ENCODE measurements at places on chromosomes 1 and 21.

DNA sequence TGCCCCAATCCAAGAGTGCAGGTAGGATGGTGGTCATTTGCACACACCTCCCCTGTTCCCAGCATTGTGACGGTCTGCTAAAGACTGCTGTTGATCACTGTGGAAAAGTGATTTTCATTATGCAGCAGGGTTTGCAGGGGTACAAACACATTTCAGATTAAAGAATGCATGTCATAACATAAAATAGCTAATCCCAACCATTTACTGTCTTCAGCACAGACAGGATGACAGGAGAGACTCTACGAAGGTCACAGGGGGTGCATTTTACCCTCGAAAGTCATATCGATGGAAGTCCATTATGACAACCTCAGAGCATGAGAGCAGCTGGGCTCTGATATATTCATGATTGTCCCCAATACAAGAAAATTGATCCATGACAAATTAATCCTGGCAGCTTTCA lies 302.6 kb downstream of the AJAP1 start:
- DNase-seq = no peak

DNA sequence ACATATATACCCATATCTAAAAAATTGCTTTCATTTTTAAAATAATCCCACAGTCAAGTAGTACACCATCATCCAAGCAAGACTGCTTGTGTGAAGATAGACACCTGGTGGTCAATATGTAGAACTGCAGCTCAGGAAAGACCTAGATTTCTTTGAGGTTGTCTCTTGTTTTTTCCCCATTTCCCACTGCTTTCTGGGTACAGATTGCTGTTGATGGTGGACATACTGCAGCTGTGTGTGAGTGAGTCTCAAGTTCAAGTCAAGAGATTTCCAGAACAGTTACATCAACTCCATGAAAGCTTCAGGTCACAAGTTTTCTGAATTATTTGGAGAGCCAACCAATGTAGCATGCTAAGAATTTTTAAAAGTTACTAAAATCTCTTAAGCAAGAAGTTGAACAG lies 306.4 kb downstream of the DUSP10 start:
- DNase-seq = no peak

- no peak for DNase-seq
These were observed 12.3 kb upstream of the GSTM4 start for GRCh38 chr1:109643385-109644230.

GRCh38 chr1:230167419-230167852 lies 100.4 kb downstream of the GALNT2 start:
- DNase-seq = peak; percentile 90

DNA sequence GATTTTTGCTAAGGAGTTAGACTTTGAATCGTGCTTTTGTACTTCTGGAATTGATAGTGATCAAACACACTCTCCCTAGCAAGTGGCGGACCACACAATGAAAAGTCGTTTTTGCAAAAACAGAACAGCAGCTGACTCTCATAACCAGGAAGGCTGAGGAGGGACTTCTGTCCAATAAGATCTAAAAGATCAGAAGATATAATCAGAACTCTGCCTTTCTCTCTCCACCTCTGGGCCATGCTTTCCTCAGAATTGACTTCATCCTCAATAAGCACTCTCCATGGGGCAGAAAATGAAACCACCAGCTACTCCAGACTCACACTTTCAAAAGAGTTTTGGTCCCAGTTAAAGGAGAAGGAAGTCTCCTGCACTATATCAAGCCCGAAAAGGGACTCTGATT lies 55.3 kb upstream of the SAMD13 start:
- no peak for DNase-seq

DNA sequence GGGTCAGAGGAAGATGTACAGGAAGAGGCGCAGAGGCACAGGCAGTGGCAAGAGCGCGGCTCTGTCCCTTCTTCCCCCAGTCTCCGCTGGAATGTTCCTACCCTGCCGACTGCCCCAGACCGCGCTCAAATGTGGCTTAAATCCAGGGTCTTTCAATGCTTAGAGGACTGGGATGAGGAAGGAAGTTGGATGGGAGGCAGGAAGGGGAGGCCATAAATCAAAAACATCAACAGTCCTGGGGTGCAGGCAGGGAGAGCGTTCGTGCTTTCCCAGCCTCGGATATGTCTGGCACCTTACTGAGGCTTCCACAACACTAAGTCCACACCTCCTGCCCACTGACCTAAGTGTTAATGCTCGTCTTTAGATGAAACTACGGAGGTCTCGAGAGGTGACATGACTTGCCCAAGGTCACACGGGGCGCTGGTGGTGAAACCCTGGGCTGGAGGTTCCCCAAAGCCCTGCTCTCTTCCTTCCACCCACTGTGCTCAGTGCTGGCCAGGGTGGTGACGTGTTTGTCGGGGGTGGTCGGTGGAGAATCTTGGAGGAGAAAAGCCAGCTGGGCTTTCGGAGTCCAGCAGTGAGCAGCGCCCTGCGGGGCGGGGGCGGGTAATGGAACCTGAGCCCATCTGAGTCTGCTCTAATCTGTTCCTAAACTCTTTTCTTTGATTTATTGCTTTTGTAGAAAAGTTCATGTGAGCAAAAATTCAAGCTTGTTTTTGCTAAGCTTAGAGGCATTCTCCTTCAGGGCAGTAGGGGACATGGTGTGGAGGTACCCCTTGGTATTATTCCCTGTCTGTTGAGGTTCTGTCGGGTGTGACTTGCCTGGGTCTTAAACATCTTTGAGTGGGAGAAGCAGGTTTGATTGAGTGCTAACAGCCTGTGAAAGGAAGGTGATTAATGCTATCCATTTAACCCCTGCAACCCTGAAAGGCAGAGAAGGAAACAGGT lies 708 bp downstream of the CDA start:
- DNase-seq = no peak

DNA sequence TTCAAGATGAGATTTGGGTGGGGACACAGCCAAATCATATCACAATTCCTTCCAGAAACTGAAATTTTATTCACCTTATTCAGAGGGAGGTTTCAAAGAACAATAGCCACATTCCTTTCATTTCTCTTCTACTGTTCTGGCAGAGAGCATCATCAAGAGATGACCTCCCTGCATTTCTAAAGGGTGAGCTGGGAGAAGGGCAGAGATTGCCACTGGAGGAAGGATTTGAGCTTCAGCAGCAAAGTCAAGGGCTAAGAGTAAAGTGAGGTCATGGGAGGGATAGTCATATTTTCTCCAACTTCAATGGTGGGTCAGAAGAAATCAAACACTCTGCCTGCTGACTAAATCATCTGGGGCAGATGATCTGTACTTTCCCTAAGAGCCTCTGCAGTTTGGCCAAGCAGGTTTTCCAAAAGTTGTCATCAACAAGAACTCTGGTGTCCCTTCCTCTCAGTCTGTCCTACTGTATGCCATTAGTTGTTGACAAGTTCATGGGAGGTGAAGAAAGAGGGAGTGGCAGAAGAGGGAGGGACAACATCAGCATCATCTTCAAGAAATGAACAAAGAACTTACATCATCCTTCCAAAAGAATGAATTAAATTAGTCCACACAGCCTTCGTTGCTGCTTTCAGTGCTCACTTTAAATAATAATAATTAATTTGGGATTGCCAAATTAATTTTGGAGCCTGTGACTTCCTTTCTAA lies 298.3 kb downstream of the ASTN1 start:
- no peak for DNase-seq

DNA sequence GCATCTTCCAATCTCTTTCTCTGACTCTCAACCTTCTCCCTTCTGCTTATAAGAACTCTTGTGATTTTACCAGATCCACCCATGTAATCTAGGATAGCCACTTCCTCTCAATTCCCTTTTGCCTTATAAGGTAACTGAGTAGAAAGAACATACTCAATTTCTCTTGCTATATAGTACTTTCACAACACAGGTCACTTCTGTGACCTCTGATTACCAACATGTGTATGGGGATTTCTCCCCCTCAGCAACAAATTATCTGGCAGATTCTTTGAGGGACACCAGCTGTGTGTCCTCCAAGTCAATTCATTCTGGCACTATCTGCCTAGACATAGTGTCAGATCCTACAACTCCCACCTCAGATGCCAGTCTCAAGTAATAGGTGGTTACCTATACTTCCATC lies 62.5 kb downstream of the IL23R start:
- DNase-seq = no peak
